ENCODE measurements at places on chromosomes 16 and 17.

DNA sequence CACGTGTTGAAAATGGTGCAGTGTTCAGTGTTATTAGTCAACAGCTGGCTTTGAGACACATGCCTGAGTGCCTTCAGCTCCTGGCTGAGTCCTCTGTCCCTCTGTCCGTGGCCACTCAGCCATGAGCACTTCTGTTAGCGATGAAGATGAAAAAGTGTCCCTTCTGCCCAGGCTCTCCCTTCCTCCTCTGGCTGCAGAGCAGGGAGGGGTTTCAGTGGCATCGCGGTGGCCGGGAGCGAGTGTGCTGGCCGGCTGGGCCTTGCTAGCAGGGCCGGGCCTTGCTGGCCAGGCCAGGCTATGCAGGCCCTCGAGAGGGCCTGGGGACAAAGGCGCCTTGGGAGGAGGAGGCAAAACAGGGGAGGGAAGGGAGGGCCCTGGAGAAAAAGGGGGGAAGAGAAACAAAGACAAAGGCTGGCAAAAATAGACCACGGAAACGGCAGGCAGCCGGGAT lies 47.7 kb downstream of the CMIP start:
- DNase-seq, result no peak

DNA sequence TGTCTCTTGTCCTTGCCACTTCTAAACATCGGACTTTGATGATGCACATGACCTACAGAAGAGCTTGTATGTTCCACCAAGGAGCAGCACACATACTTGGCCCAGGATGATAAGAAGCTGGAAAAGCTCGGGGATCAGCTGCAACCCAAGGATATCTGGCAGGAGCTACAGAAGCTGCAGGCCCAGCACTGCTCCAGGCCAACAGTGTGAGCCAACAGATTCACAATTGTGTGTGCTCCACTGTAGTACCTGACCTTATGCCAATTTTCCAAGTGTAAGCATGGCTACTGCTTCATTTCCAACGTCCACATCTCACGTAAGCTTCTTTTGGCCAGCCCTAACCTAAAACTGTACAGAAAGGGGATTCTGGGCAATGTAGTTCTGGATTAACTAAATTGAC lies 83.4 kb downstream of the COX10 start:
- DNase-seq, result no peak

DNA sequence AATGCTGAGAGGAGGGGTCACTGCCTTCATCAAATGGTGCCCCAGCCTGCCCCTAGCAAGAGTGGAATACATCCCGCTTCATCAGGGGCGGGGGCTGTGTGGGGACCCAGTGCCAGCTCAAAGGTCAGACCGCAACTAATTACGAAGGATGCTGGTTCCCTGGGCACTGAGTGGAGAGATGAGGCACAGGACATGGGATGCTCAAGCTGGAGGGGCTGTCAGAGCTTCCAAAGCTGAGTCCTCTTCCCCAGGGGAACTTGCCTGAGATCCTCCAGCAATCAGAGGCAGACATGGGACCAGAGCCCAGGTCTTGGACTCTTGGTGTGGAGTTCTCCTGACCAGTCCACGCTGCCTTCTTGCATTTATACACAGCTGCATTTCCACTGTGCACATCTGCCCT lies 18.9 kb downstream of the UNC45B start:
- DNase-seq, result no peak

- no peak for DNase-seq
These were observed 13.1 kb downstream of the UNC13D start for GRCh38 chr17:75831032-75831571.

DNA sequence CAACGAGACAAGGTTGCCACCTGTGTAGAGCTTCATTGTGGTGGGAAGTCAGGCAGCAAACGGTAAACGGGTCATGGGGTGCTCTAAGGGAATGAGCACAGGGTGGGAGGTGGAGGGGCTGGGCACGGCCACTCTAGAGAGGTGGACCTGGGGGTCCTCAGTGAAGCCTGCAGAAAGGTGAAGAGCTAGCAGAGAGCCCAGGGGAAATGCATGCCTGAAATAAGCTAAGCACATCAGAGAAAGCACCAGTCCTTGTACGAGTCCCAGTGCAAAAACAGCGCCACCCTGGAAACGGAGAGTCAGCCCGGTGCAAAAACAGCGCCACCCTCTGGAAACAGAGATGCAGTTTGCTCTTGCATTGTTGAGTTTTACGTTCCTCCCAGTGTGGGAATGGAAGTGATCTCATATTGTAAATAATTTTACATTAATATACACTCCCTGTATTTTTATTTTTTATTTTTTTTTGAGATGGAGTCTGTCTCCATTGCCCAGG lies 65.0 kb downstream of the TBC1D16 start:
- peak; percentile 73 for DNase-seq

DNA sequence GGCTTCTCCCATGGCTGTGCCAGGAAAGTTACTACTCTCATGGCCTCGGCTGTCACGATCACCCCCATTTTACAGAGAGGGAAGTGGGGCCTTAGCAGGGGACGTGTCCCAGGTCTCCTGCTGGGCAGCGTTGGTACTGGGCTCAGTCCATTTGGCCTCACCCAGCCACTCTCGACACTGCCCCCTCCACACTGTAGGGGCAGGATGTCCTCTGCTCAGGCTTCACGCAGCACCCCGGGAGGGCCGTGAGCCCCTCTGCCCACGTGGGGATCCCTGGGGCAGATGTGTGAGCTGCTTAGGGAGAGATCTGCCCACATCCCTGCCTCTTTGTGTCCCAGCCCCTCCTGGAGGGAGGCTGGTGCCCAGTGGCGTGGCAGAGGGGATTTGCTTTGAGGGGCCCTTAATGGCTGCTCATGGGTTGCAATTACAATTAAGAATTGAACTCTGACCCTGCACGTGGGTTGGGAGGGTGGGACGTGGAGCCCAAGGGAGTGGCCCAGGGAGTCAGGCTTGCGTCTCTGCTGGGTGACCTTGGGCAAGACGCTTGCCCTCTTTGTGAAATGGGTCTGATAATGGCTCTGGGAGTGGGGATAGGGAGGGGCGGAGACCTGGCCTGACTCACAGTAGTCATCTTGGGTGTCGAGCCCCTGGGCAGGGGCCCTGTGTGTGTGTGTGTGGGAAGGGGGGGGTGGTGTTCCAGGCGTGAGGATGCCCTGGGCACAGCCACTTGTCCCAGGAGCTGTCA lies 2.3 kb upstream of the KCNJ12 start:
- DNase-seq, result no peak

DNA sequence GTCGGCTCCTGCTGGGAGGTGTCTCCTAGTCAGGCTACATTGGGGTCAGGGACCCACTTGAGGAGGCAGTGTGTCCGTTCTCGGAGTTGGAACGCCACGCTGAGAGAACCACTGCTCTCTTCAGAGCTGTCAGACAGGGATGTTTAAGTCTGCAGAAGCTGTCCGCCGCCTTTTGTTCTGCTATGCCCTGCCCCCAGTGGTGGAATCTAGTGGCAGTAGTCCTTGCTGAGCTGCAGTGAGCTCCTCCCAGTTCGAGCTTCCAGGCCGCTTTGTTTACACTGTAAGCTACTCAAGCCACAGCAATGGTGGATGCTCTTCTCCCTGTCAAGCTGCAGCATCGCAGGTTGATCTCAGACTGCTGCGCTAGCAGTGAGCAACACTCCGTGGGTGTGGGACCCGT lies 36.0 kb downstream of the ITFG1 start:
- no peak for DNase-seq

GRCh38 chr16:69077251-69077650 lies 28.2 kb upstream of the HAS3 start:
- DNase-seq, result no peak

DNA sequence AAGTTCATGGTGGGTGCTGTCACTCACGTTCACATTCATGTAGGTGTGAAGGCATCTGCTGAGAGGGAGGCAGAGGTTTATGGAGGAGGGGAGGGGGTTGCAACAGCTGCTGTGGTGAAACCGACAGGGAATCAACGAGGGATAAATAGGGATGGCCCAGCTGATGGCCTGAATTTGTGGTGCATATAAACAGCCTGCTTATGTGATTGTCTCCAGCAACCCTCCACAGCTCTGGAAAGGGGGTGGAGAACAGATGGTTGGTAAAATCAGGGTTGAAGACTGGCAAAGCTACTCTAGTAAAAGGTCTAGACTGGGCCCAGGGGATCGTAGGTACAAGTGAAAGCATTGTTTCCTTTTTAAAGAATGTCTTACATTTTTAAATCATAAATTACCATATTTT lies 53.7 kb downstream of the IQCK start:
- no peak for DNase-seq

GRCh38 chr17:48925991-48926342 lies 17.8 kb downstream of the UBE2Z start:
- no peak for DNase-seq

- no peak for DNase-seq
These were observed 51.1 kb upstream of the MEAK7 start for GRCh38 chr16:84555418-84556196.

GRCh38 chr17:13590441-13590840 lies 11.3 kb downstream of the HS3ST3A1 start:
- DNase-seq, result no peak

- no peak for DNase-seq
These were observed 63.4 kb downstream of the CLEC16A start for GRCh38 chr16:11007714-11008280.

DNA sequence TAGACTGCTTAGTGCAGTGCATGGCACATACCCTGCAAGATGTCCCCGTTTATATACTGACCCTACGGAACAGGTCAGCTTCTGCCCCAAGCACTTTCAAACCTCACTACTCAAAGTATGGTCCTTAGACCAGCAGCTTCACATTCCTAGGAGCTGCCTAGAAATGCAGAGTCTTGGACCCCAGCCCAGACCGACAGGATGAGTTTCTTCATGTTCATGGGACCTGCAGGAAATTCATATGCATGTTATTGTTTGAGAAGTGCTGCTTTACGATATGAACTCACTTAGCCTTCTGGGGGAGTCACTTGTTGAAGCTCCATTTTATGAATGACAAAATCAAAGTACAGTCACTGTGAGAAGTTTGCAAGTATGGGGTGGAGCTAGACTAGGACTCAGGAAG lies 82.6 kb downstream of the DYNLRB2 start:
- DNase-seq, result no peak

- DNase-seq, result no peak
These were observed 8.9 kb downstream of the BAIAP2 start for GRCh38 chr17:81043725-81044427.

DNA sequence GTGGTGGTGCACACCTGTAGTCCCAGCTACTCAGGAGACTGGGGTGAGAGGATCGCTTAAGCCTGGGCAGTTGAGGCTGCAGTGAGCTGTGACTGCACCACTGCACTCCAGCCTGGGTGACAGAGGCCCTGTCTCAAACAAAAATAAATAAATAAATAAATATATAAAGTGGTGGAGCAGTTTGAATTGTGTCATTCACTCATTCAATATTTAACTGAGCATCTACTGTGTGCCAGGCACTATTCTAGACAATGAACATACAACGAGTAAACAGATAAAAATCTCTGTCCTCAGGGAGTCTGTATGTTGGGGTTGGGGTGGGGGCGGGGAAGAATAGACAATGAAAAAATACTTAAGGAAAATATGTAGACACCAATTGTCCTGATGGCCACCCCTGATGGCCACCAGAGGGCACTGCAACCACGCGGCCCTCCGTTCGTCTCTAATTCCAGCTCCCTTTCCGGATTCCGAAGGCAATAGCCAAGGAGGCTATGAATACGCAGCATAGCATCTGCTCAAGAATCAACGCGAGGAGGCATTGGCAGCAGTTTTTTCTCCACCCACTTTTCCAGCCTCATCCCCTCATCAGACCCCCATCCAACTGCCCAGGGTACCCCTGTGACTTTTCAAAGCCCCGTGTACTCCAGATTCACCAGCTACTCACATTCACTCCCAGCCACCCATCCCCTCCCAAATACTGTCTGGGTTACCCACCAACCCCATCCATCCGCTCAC lies 21.4 kb downstream of the QPRT start:
- DNase-seq, result peak; percentile 87

DNA sequence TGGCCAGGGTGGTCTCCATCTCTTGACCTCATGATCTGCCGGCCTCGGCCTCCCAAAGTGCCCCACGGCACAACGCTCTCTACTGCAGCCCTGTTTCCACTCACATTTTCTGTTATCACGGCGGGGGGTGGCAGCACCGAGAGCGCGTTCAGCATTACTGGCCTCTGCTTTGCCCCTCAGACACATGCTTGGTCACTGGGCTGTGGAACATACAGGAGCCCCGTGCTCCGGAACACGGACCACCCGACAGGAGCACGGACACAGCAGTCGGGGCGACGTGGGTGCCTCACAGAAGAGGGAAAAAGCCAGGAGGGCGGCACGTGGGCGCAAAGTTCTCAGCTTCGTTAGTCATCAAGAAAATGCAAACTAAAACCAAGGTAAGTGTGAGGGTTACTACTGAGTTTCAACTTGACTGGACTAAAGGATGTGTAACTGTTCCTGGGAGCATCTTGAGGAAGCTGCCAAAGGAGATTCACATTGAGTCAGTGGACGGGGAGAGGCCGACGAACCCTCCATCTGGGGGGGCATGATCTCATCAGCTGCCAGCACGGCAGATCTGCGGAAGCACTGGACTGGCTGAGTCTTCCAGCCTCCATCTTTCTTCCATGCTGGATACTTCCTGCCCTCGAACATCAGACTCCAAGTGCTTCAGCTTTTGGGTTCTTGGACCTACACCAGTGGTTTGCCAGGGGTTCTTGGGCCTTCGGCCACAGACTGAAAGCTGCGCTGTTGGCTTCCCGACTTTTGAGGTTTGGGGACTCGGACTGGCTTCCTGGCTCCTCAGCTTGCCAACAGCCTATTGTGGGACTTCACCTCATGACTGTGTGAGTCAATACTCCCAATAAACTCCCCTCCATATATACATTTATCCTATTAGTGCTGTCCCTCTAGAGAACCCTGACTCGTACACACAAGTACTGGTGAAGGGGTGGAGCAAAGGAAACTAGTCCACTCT lies 106.8 kb downstream of the ZNF778 start:
- DNase-seq, result no peak

- DNase-seq, result peak; percentile 58
These were observed 176.2 kb upstream of the FAM20A start for GRCh38 chr17:68777243-68777855.

- DNase-seq, result no peak
These were observed 79.8 kb downstream of the AMFR start for GRCh38 chr16:56345406-56346050.

DNA sequence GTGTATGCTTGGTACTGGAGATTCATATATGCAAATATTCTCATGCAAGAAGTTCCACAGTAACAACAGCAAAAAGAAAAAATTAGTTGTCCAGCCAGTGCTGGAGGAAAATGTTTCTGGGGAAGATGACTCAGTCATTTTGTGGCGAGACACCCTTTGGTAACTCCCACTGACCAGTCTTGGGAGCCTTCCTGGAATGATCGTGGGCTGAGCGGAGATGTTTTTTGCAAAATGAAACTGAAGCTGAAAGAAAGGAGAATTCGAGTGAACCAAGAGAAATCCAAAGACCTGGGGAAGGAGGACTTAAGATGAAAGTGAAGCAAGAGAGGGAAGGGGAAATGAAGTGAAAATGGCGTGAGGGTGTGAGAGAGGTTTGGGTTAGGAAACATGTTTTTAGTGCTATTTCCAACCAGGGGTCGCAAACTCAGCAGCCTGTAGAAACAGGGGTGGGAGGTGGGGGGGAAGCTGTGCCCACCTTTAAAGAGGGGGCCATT lies 5.2 kb downstream of the ITPRIPL2 start:
- no peak for DNase-seq

DNA sequence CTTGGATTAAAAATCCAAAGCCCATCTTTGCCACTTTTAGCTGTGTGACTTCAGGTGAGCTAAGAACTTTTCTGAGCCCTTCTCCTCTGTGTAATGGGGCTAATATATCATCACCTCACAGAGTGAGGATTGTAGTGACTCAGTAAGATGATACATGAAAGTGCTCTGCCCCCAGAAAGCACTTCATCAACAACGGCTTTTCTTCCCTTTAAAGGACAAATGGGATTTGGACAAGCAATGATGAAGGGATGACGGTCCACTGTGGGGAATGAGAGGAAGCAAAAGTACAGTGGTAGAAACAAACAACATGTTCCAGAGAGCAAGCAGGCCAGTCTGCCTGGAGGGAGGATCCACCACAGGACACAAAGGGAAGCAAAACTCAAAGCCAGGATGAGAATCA lies 14.3 kb upstream of the TMED6 start:
- DNase-seq, result no peak
